ENCODE measurements at places on chromosomes 1 and 21. TPM values are rescaled to one million over a fixed set of nuclear protein-coding genes. Genes with fewer than 3 reads are reported as not detected.

DNA sequence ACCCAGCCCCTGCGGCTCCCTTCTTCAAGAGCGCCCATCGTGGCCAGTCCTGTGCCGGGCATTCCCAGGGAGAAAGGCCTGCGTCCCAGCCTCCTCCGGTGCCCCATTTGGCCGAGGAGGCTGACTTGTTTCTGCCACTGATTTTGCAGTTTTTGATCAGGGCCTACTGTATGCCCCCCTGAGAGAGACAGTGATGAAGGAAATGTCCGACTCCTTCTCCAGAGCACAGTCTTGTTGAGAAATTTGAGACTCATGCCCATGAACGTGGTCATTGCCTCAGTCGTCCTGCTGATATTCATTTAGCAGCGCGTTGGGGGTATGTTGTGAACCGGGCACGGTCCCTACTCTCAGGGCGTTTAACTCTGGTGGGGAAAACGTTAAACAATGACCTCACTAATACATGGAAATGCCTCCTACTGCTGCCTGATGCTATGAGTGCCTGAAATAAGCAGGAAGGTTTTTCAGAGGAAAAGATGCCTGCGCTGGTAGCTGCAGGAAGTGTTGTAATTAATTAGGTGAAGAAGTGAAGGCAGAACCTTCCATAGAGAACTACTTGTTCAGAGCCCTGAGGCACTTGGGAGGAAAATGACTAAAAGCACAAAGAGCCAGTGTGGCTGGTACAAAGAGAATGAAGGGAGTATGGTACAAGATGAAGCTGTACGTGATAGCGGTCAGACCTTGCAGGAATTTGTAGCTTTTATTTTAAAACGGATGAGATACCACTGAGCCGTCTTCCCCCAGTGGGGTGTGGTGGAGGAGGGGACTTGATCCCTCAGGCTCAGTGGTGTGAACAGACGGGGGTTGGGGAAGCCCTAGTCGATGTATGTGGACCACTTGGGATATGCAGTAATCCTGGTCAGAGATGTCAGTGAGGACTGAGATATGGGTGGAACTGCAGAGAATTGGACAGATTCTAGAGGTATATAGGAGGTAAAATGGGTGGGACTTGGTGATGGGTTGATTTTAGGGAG, 730 bp downstream of the ZCCHC17 start:
- DNase-seq, result peak; percentile 15

Gene TENT5C
- 13.6 TPM for total RNA-seq

Gene TBX19
- 1.5 TPM for total RNA-seq

DNA sequence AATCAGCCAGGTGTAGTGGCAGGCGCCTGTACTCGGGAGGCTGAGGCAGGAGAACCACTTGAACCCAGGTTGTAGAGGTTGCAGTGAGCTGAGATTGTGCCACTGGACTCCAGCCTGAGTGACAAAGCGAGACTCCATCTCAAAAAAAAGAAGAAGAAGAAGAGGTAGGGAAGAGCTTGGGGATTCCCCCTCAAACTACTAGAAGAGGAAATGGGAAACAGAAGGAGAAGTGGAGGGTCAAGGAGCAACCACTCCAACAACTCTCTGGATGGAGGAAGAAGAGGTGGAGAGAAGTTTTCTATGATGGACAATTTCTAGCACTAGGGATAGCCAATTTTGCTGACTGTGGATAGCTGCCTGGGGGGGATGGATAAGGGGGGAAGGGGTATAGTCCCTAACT, 14.9 kb upstream of the SLAMF9 start:
- DNase-seq, result no peak

DNA sequence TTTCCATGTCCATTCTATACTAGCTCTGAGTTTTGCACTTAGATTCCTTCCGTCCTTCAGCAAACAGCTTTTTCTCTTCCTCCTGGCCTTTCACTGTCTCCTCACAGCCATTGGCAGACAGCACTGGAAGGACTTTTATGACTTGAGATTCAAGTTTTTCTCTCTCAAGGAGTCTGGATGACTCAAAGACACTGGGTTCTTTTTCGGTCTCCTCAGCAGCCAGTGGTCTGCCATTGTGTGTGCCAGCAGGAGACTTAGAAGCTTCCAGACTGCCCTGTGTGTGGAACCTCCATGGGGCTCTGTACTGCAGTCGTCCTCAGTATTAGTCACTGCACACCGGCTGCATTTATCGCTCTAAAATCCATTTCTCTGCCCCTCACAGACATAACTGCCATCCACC, 30.5 kb downstream of the NTNG1 start:
- DNase-seq, result no peak

Gene SLC30A10
- not detected for total RNA-seq

DNA sequence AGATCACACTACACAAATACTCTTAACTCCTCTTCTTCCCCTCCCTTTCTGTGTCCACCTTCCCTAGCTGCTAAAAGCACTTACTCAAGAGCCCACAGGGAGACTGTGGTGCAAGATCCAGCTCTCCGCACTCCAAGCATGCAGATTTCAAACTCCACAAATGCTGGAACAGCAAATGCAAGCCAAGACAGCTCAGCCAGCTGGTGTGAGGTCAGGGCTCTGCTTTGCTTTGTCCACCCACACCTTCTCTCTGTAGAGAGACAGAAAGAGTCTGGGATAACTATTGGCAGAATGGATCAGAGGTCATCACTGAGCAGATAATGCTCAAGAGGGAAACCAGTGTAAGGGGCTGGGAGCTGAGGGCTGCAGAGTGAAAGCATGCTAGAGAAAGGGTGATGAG, 45.2 kb upstream of the DPT start:
- DNase-seq, result no peak

- no peak for DNase-seq
Measured at GRCh38 chr1:211944733-211945500, 90.4 kb downstream of the INTS7 start.
